ENCODE measurements at places on chromosomes 5 and 9.

GRCh38 chr9:8857926-8858595, 1058.5 kb upstream of the DMAC1 start:
- no peak for DNase-seq

GRCh38 chr5:158178535-158178934, 319.6 kb upstream of the CLINT1 start:
- DNase-seq = no peak

- DNase-seq = no peak
Observed at GRCh38 chr9:93670208-93671019, 94.0 kb downstream of the PHF2 start.

GRCh38 chr5:149888280-149888679, 56.3 kb downstream of the PDE6A start:
- DNase-seq = no peak

GRCh38 chr5:155700333-155700732, 626.6 kb upstream of the SGCD start:
- DNase-seq = no peak

- no peak for DNase-seq
Observed at GRCh38 chr9:136306211-136307208, 2.6 kb upstream of the CCDC187 start.

GRCh38 chr5:59037941-59038797, 455.3 kb downstream of the RAB3C start:
- DNase-seq = no peak

DNA sequence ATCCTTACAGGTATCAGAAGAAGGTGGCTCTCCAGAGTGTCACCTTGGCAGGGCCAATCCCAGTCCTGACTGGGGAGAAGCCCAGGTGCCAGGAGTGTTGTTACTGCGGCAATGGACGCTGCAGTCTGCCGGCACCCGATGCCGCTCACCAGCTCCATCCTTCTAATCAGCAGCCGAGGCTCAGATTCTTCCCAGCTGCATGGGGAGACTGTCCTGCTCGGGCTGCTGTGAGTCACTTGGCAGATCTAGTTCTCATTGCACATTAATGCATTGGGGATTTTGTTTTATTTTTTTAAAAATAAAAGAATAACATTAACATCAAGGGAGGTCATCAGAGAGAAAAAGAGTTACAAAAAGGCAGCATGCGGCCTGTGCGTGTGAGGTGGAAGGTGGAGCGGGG, 115.8 kb downstream of the MTX3 start:
- no peak for DNase-seq

GRCh38 chr5:169339869-169340268, 38.9 kb upstream of the SLIT3 start:
- no peak for DNase-seq

DNA sequence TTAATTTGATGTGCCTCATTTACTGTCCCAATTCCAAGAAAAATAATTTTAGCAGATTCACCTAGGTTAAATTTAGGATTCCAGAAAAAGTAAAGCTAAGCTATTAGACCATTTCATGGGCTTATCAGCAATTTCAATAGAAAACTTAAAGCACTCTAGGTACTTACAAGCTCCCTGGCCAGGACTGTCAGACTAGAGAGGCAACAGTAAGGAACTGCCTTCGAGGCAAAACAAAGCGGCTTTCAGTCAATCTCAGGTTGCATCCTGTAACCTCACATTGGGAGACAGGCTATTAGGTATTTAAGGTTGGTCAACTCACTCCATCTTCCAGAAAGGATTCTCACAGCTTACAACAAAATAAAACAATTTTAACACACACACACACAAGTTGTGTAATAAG, 48.7 kb upstream of the FSD1L start:
- DNase-seq = no peak

GRCh38 chr9:17721954-17722353, 143.1 kb downstream of the SH3GL2 start:
- no peak for DNase-seq

DNA sequence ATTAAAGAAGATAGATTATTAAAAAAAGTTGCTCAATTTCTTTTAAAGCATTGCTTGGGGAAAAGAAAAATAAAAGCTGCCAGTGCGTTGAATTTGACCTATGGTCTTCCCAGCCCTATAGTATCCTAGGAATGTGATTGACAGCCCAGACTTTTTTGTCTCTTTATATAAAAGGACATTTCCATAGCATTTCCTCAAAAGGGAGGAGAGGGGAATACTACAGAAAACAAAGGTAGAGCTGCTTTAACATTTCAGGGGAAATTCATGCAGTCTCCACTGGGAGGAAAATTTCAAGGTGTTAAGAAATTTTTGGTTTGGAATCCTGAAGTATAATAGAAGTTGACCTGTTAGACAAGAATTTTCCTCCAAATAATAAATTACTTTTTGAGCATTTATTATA, 17.9 kb upstream of the GPR151 start:
- no peak for DNase-seq

- DNase-seq = no peak
Observed at GRCh38 chr5:171601266-171601881, 181.9 kb downstream of the FGF18 start.

- no peak for DNase-seq
Observed at GRCh38 chr9:78533500-78533899, 236.6 kb downstream of the PSAT1 start.

DNA sequence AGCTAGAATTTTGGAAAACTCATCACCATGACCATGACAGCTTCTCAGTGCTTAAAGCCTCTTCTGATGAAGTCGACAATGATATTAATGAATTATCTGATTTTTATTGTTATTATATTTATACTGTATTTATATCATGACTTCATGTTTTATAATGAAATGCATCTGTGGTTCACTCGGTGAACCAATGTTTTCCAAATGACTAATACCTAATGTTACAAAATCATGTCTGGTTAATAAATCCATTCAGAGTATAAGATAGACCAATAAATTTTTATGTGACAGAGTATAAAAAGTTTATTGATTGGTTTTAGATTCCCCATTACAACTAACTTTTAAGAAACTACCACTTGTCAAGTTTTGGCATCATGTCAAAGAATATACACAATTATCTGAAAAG, 416.5 kb downstream of the MLLT3 start:
- no peak for DNase-seq

- no peak for DNase-seq
Observed at GRCh38 chr9:90802386-90802985, 867 bp downstream of the SYK start.

DNA sequence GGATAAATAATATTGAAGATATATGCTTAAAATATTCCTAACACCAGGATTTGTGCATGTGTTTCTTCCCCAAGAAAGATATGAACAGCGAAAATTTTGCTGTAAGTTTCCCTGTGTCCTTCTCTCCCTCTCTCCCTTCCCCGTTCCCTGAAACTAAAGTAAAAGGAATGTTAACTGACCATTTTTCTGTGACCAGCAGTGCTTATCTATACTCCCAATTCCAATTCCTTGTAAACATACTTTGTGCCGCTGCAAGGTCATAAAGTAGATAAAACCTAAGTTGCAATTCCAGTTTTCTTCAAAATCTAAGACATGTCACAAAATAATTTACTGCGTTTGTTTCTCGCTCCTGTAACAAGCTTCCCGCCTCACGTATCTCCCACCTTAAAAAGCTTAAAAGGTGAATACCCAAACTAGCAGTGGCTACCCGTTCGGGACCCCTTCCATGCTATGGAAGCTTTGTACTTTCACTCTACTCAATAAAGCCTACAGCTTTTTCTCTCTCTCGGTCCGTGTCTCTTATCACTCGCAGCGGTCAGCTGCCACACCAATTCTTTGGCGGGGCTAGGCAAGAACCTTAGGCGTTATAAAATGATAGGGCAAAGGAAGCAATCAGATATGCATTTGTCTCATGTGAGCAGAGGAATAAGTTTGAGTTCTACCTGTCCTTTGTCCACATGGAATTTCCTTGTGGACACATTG, 1798.0 kb downstream of the EFNA5 start:
- DNase-seq = no peak

- DNase-seq = no peak
Observed at GRCh38 chr9:108704156-108704852, 151.5 kb downstream of the ACTL7B start.

All from stimulated activated CD8-positive, alpha-beta memory T cell treated with anti-CD3 and anti-CD28 coated beads, Interleukin-12 subunit alpha, Interleukin-12 subunit beta, amount 100 ng/mL, for 4 hours (primary cell).